Sigmoid colon (tissue), 7 donors: ENCODE measurements at places on chromosomes 2 and 18. TPM values are rescaled to one million over a fixed set of nuclear protein-coding genes. Genes with fewer than 3 reads are reported as not detected.

GRCh38 chr2:233416706-233417105 lies 62.4 kb downstream of the DGKD start:
- DNase-seq = no peak

DNA sequence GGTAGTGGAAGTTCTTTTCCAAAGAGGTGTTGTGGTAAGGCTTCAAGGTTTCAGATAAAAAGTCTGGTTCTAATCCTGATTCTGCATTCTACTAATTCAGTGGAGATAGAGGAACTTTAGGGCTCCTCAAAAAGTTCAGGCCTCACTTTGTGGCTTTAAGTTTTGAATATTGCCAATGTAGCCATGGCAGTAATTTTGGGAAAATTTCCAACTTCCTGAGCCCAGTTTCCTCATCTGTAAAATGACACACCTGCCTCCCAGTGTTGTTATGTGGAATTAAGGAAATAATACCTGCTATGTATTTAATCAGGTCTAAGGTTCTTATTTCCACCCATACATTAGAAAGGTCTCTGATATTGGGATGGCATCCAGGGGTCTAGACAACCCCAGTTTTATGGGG lies 147.6 kb upstream of the ITGA6 start:
- no peak for DNase-seq

FOXI3 gene
- not detected for total RNA-seq

- no peak for DNase-seq
These were observed 224.6 kb upstream of the LRRTM4 start for GRCh38 chr2:77746780-77747179.

CHMP3 gene
- 131 TPM for total RNA-seq

DNA sequence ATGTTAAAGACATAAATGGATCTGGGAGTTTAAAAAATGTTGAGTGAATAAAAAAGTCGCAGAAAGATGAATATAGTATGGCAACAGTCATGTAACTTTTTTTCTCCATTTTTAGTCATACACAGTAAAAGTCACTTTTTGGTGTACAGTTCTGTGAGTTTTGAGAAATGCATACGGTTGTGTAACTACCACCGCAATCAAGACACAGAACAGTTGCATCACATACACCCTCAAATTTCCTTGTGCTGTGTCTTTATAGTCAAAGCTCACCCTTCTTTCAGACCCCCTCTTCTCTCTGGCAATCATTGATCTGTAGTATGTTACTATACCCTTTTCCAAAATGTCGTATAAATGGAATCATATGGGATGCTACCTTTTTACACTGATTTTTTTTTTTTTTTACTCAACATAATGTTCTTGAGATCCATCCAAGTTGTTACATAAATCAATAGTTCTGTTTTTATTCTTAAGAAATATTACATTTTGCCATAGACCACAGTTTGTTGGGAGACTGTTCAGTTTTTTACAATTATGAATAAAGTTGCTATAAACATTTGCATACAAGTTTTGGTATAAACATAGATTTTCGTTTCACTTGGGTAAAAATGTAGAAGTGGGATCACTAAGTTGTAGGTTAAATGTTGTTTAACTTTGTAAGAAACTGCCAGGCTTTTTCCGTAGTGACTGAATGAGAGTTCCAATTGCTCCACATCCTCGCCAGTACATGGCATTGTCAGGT lies 35.4 kb upstream of the AGFG1 start:
- DNase-seq = no peak

DNA sequence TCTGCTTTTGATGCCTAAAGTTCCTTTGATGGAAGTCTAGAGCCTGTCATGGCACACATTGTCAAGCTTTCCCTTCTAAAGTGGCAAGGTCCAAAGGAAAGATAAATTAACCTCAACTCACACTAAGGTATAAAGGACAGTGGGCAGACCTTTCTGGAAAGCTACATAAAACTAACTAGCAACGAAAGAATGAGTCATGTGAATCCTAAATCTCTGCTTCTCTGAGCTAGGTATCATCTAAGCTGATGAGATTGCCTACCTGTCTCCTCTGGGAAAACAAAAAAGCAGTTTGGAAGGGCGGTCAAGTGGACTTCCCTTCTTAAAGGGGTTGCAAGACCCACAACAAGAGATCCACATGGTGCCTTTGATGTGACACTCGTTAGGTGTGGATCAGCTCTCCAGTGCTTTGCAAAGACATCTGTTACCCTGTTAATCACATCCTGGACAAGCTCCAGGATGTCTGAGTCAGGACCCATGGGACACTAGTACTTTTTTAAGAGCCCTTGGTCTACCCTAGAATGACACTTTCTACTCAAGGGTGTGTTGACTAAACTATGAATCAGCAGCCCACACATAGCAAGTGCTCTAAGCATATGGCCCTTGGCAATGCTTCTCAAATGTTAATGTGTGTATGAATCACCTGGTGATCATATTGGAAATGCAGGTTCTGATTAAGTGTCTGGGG lies 173.5 kb downstream of the ALK start:
- no peak for DNase-seq

DNA sequence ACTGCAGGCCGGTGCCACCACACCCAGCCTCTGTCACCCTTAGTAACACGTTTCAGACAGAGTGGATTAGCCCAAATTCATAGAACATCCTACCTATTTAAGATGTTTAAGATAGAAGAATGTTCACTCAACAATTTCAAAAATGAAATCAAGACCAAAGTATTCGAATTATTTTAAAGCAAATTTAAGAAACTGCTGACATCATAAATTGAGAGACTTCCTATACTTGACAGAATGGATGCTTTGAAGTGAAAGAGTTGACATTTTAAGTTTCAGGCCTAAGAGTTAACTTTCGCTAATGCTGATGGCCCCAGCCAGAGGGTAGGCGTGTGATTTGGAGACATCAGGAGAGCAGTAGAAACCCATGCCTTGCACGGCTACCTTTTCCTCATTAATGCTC lies 271.9 kb downstream of the SS18 start:
- DNase-seq = no peak

DNA sequence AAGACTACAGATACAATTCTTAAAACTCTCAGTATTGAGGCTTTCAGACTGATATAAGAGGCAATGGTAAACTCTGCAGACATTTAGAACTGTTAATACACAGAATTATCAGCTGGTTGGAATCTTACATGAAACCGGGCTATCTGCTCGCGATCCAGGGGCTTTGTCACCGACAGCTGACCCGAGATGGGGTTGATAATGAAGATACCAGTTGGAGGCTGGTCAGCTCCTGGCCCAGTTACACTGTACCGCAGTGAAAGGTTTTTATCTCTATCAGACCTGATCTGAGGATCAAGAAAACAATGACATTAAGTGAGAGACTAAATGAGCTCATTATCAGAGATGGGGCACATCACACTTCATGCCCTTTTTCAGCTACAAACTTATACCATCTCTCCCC lies 167.3 kb downstream of the CDH2 start:
- no peak for DNase-seq

ATP6V1C2 gene
- total RNA-seq = not detected

COLEC12 gene
- total RNA-seq = 15.9 TPM

CRYBA2 gene
- total RNA-seq = not detected

DNA sequence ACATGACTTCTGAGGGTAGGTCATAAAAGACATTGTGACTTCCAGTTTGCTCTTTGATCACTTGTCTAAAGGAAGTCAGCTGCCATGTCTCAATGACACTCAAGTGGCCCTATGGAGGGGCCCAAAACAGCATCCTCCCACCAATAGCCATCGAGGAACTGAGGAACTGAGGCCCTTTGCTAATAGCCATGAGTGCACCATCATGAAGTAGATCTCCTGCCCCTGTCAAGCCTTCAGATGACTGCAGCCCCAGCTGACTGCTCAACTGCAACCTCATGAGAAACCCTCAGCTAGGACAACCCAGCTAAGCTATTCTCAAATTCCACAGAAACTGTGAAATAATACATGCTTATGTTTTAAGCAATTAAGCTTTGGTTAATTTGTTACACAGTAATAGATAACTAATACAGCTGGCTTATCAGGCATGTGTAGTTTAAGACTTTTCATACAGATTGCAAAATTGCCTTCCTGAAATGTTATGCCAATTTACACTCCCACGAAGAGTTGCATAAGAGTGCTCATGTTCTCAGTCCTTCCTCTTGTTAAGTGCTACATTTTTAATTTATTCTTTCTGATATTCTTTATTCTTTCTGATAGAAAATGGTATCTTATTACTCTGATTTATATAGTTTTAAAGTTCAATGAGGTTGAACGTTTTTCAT lies 105.6 kb upstream of the NDUFV2 start:
- no peak for DNase-seq

LTBP1 gene
- 46.7 TPM for total RNA-seq

SETBP1 gene
- total RNA-seq = 67.9 TPM

MC4R gene
- not detected for total RNA-seq

- no peak for DNase-seq
These were observed 98.2 kb upstream of the SLC66A3 start for GRCh38 chr2:11057031-11057430.

GRCh38 chr2:203440671-203441070 lies 94.4 kb downstream of the RAPH1 start:
- no peak for DNase-seq

DNA sequence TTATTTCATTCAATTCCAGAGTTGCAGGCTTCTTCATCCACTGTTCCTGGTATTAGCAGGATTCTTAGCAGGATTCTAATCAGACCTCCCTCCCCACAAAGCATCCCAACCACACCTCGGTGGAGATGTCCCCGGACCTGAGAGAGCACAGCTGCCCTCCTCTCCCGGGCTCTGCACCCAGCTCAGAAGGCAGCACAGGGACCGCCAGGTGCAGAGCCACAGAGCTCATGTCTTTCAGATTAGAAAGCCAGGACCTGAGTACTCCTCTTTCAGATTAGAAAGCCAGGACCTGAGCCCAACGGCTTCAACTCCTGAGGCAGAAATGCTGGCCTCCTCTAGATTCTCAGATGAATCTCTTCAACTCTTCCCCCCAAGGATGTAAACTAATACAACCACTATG lies 152.3 kb downstream of the MYO5B start:
- DNase-seq = no peak

GRCh38 chr2:20205915-20206524 lies 18.9 kb downstream of the SDC1 start:
- no peak for DNase-seq

DUSP19 gene
- 4.2 TPM for total RNA-seq
